ENCODE measurements at places on chromosomes 6 and 20. TPM values are rescaled to one million over a fixed set of nuclear protein-coding genes. Genes with fewer than 3 reads are reported as not detected.

- no peak overlapping the region for H3K27ac ChIP-seq
- no peak for DNase-seq
- no peaks in the 10 kb centered on the region for H3K27me3 ChIP-seq
- no peaks in the 10 kb centered on the region for H3K4me1 ChIP-seq
Measured at GRCh38 chr6:113597231-113597583, 259.9 kb upstream of the MARCKS start.

DNA sequence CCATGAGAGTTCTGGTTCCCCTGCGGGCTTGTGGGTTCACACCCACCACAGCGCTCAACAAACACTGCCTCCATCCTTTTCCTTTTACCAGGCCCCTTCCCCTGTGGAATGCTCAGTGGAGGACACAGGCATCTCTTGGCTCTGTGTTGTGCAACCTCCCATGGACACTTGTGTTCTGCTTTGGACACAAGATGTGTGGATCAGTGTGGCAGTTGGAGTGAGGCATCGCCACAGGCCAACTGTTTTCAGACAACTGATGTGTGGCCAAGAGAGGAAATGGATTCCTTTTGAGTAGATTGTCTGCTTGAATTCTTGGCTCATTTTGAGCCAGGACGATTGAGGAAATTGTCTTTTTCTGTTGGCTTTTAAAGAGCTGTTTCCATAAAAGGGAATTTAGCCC lies 26.8 kb downstream of the CST8 start:
- H3K27ac ChIP-seq = no peak overlapping the region
- no peak for DNase-seq
- H3K36me3 ChIP-seq = no peaks in the 10 kb centered on the region
- no peaks in the 10 kb centered on the region for H3K27me3 ChIP-seq
- no peaks in the 10 kb centered on the region for H3K4me1 ChIP-seq

- DNase-seq = no peak
- H3K27ac ChIP-seq = no peak overlapping the region
- no peaks in the 10 kb centered on the region for H3K36me3 ChIP-seq
- H3K4me3 ChIP-seq = no peak overlapping the region
- no peaks in the 10 kb centered on the region for H3K4me1 ChIP-seq
Measured at GRCh38 chr20:42678895-42679294, 510.8 kb downstream of the PTPRT start.

GRCh38 chr6:166640342-166641043 lies 13.4 kb upstream of the RPS6KA2 start:
- H3K4me1 ChIP-seq = peaks cover 10% of the 10 kb centered on the region
- H3K27me3 ChIP-seq = no peaks in the 10 kb centered on the region
- DNase-seq = peak; percentile 25
- H3K27ac ChIP-seq = no peak overlapping the region

- no peak overlapping the region for H3K27ac ChIP-seq
- peaks cover 24% of the 10 kb centered on the region for H3K4me1 ChIP-seq
- DNase-seq = no peak
- no peak overlapping the region for H3K4me3 ChIP-seq
Measured at GRCh38 chr6:100465701-100466409, 1.1 kb upstream of the SIM1 start.

Gene ADGB
- total RNA-seq = not detected

Gene MARCKS
- 51.8 TPM for total RNA-seq

DNA sequence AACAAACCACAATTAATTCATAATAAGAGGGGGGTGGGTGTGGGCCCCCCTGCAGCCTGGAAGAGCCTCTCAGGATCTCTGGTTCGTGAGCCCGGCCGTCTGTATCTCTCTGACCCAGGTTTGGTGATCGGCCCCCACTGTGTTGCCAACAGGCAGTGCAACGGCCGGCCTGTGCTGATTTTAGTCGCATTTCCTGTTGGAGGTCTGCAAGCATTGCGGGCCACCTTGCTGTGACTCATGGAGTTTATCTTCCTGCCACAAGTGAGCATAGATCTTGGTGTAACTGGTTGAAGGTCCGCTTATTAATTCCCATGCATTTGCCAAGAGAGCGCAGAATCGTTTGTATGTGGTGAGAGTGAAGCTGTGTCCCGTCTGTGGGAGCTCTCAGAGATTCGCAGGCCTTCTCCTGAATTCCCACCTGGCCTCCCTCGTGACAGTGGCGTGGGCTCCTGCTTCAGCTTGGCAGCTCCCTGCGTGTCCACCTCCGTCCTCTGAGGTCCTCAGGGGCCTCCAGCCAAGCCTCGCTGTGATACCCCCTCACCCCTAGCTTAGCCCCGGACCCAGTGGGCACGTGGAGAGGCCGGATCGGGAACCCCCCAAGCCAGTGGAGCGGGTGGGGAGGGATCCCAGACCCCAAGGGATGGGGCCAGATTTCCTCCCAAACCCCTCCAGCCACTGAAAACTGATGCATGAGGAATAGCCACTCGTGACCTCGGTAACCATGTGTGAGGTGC lies 269.8 kb downstream of the CDH4 start:
- H3K27me3 ChIP-seq = no peaks in the 10 kb centered on the region
- H3K27ac ChIP-seq = no peak overlapping the region

- no peak for DNase-seq
- no peaks in the 10 kb centered on the region for H3K36me3 ChIP-seq
- H3K4me3 ChIP-seq = no peak overlapping the region
- H3K27ac ChIP-seq = no peak overlapping the region
Measured at GRCh38 chr6:156554160-156554559, 223.0 kb upstream of the ARID1B start.

DNA sequence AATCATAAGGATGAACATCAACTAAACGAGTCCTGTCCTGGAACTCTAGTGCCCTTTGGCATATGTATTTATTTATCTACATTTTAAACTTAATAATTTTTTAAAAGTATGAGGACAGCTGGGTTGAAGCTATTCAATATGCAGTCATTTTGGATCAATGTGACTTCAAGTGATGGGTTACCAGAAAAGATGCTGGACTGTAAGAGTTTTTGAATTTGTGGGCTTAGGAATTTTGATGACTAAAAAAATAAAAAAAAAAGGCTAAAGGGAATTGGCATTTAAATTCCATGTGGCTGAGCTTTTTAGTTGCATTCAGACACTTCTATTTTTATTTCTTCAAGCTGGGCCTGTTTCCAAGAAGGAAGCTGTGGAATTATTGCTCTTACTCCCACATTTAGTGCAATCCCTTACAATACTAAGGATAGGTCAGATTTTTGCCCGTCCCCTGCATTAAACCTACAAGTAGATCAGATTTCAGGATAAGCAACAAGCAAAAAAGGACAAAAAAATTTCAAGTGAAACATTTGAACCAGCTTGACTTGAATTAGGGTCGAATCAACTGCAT lies 704.2 kb upstream of the CITED2 start:
- peak overlapping the region; percentile 42 for H3K27ac ChIP-seq
- H3K27me3 ChIP-seq = no peaks in the 10 kb centered on the region
- DNase-seq = no peak
- H3K4me3 ChIP-seq = no peak overlapping the region
- no peaks in the 10 kb centered on the region for H3K36me3 ChIP-seq
- H3K4me1 ChIP-seq = peaks cover 34% of the 10 kb centered on the region

DNA sequence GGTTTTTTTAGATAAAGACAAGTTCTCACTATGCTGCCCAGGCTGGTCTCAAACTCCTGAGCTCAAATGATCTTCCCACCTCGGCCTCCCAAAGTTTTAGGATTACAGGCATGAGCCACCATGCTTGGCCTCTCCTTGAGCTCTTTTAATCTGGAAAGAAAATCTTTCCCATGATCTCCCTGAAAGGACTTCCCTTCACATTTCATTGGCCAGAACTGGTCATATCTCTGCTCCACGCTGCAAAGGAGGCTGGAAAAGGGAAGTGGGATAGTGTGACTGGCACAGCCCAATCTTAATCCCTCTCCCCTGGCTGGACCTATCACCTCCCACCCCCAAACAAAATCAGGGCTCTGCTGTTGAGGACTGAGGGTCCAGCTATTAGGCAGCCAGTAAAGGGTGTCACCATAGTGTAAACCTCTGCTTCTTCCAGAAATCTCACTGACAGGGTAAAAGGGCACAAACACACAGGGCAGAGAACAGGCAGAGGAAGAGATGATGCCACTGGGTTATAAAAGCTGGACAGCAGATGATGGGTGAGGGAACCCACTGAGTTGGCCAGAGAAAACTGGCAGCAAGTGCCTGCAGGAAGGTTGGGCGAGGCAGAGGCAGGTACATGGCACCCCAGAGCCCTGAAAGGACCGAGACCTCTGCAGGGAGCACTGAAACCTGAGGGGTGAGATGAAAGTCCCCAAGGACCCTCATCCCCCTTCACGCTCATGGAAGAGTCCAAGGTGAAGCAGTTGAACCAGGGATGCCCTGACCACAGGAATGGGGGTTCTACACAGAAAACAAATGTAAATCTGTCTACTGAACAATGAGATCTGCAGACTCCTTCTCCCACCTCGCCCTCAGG lies 83.1 kb upstream of the PTPN1 start:
- no peak overlapping the region for H3K27ac ChIP-seq
- DNase-seq = no peak
- no peak overlapping the region for H3K4me3 ChIP-seq

DNA sequence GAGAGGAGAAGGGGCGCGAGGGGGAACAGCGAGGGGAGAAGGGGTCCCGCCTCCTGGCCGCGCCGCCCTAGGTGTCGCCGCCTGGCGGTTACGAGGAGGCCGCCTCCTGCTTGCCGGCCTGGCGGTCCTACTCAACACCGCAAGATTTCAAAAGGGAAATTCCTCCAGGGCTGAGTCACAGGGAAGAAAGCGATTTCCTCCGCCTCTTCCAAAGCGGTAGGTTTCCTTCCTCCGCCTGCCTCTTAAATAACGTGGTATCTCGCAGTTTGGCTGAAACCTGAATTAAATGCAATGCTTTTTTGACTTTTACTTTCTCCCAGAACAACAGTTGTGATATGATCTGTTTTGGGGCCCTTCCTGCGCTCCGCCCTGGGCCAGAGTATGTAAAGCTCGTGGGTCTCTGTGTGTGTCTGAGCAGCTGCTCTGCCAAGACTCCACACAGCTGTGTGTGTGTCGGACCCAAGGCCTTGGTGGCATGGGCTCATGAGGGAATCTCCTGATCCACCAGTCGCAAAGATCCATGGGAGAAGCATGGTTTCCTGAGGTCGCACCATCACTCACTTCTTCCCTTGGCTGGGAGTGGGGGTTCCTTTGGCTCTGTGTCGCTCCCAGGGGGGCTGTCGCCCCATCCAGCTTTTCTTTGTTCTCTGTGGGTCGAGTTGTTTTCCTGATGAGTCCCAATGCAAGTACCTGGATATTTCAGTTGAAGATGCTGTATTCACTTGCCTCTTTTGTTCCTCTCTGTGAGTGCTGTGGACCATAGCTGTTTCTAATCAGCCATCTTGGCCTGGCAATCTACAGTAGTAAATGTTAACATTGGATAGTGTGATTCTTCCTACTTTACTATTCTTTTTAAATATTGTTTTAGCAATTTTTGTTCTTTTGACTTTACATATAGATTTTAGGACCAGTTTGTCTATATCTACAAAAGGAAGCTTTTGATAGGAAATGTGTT lies 31.6 kb upstream of the NOTCH4 start:
- peaks cover 7% of the 10 kb centered on the region for H3K4me1 ChIP-seq
- H3K4me3 ChIP-seq = peak overlapping the region; percentile 27
- H3K27me3 ChIP-seq = no peaks in the 10 kb centered on the region
- no peaks in the 10 kb centered on the region for H3K36me3 ChIP-seq
- H3K27ac ChIP-seq = peak overlapping the region; percentile 56
- DNase-seq = peak; percentile 70

GRCh38 chr20:58500256-58500655 lies 14.9 kb downstream of the APCDD1L start:
- no peaks in the 10 kb centered on the region for H3K4me1 ChIP-seq
- H3K36me3 ChIP-seq = no peaks in the 10 kb centered on the region
- H3K4me3 ChIP-seq = no peak overlapping the region

DNA sequence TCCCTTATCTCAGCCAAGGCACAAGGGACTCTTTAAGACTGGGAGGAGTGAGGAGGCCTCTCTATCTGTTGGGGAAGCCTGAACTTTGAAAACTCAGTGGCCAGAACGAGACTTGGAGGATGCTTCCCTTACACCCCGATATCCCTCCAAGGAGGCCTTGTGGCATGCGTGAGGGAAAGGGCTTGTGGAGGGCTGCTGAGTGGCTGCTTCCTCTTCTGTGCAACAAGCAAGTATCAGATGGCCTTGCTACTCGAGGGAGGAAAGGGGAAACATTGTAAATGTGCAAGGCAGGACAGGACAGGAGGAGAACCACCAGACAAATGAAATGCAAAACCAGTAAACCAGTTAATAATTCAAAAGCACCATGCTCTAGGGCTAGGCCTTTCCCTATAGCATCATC lies 306.5 kb upstream of the MAP3K7 start:
- DNase-seq = no peak
- no peaks in the 10 kb centered on the region for H3K36me3 ChIP-seq
- no peaks in the 10 kb centered on the region for H3K4me1 ChIP-seq
- no peak overlapping the region for H3K27ac ChIP-seq
- H3K27me3 ChIP-seq = no peaks in the 10 kb centered on the region

- H3K27me3 ChIP-seq = no peaks in the 10 kb centered on the region
- H3K27ac ChIP-seq = no peak overlapping the region
- no peaks in the 10 kb centered on the region for H3K4me1 ChIP-seq
- DNase-seq = no peak
Measured at GRCh38 chr6:26290941-26291340, 74.1 kb upstream of the BTN3A2 start.

Gene TEAD3
- 11.5 TPM for total RNA-seq

Gene SMLR1
- not detected for total RNA-seq

- H3K27ac ChIP-seq = peak overlapping the region; percentile 100
- H3K36me3 ChIP-seq = no peaks in the 10 kb centered on the region
- DNase-seq = peak; percentile 82
Measured at GRCh38 chr20:58891086-58891717, 38.7 kb downstream of the GNAS start.

DNA sequence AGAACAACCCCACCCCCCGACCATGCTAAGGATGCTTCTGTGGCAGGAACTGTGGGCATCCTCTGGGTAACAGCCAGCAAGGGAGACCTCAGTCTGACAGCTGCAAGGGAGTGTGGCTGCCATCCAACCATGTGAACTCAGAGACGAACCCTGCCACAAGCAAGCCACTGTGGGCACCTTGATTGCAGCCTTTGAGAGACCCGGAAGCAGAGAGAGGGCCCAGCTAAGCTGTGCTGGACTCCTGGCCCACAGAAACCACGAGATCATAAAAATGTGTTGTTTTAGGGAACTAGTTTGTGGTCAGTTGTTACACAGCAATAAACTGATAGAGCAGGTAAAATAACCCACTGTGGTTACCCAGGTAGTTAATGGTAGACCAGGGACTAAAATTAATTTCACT lies 414.6 kb downstream of the CDH26 start:
- DNase-seq = no peak
- no peaks in the 10 kb centered on the region for H3K4me1 ChIP-seq
- H3K36me3 ChIP-seq = no peaks in the 10 kb centered on the region
- no peak overlapping the region for H3K27ac ChIP-seq
- no peak overlapping the region for H3K4me3 ChIP-seq

Gene EYS
- not detected for total RNA-seq

GRCh38 chr20:60587986-60588385 lies 629.8 kb downstream of the CDH26 start:
- no peaks in the 10 kb centered on the region for H3K4me1 ChIP-seq
- H3K4me3 ChIP-seq = no peak overlapping the region
- H3K27ac ChIP-seq = no peak overlapping the region
- H3K27me3 ChIP-seq = no peaks in the 10 kb centered on the region

Gene GPX5
- not detected for total RNA-seq
